ENCODE measurements at places on chromosomes 3 and 15.
A peak's percentile ranks its signal among the peaks of the same experiment; 100 is the strongest.

GRCh38 chr3:23592961-23593931 lies 212.5 kb upstream of the UBE2E1 start:
- DNase-seq = no peak

- DNase-seq = peak; percentile 77
Measured at GRCh38 chr3:19070325-19070724, 78.0 kb upstream of the KCNH8 start.

- no peak for DNase-seq
Measured at GRCh38 chr15:84599906-84600305, 903 bp upstream of the ZSCAN2 start.

GRCh38 chr3:186953011-186953487 lies 22.7 kb downstream of the ST6GAL1 start:
- DNase-seq = peak; percentile 39

DNA sequence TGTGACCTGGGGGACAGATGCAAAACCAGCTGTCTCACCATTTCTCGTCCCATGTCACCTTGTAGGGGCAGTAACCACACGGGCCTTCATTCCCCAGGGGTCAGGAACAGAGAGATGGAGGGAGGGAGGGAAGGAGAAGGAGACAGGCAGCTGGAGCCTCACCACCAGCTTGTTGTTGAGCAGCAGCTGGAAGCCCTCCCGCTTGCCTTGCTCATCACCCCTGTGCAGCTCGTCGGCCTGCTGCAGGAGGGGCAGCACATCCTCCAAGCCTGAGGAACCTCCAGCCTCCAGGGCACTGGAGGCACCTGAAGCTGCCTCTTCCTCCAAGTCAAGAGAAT lies 10.3 kb downstream of the RMDN3 start:
- DNase-seq = no peak

DNA sequence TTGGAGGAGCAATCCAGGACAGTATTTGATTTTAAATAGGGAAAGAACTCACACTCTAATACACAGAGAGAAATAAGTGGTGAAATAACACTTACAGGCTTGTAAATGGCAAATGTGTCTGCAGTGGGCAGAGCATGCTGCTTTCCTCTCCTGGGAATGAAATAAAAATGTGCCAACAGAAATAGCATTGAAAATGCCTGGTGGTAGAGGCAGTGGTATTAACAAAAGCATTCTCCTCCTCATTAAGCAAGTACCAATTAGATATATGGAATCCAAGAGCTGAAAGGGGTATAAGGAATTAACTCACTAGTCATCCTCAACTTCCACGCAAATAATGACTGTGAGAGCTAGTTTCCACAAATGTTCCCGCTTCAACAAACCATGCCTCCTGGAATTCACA lies 364.1 kb upstream of the KCNMB2 start:
- DNase-seq = no peak
